NCI-H510A treated with DMSO at 0.1 percent for 48 hours (cell line): ENCODE measurements at places on chromosomes 1 and 21.

DNA sequence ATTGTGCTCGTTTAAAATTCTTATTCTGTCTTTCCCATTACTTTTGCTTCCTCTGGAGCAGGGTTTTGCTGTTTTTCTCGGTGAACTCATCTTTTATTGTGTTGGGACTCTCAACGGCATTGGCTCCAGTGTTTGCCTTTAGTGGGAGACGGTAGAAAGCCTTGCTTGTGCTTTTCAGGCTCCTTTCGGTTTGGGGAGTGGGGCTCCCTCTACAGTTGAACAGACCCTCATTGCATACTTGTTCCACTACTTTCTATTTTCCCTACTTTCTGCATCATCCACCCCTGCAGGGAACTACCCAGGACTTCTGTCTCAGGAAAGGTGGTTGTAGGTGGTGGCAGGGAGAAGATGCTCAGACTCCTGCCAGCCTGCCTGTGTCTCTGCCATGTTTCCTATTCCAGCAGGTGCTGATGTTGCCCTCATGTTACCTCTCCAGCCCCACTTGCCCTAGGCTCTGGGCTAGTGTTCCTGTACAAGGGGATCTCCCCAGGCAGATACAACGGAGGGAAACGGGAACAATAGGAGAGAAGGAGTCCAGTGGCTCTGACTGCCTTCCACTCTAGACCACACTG is 68.5 kb upstream of the ZBTB18 start:
- DNase-seq = no peak

DNA sequence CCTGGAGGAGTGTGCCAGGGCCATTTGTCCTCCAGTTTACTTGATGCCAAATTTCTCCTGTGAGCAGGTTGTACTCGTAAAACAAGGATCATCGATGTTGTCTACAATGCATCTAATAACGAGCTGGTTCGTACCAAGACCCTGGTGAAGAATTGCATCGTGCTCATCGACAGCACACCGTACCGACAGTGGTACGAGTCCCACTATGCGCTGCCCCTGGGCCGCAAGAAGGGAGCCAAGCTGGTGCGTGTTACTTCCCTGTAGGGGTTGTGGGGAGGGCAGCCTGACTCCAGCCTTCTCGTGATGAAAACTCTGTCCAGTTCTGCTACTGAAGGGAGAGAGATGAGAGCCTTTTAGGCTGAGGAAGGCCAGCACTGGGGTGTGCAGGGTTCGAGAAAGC is 2.2 kb downstream of the RPS8 start:
- DNase-seq = no peak

GRCh38 chr1:67460676-67461500 is 30.7 kb upstream of the SERBP1 start:
- no peak for DNase-seq

DNA sequence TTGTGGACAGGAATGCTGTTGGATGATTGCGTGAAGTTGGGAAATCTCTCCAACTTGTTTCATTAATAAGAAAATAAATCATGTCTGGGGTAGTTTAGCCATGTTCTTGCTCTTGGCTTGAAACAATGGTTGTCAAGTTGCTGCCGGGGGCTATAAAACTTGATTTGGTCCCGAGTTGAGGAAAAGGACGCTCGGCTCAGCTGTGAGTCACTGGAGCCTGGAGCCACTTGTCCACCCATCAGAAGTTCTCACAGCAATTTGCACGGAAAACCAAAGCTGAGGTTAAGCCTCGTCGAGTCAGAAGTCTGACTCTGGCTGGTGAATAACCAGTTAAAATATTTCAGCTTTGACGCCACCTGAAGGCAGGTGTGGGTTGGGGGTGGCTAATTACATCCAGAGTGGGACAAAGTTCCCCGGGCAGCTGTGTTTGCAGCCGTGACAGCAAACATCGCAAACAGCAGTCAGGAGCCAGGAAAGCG is 19.7 kb upstream of the RIPK4 start:
- peak; percentile 47 for DNase-seq

GRCh38 chr1:115951560-115951959 is 24.8 kb upstream of the SLC22A15 start:
- no peak for DNase-seq

GRCh38 chr1:111470596-111470995 is 3.2 kb upstream of the C1orf162 start:
- no peak for DNase-seq

- DNase-seq = peak; percentile 63
Observed at GRCh38 chr1:207962716-207963426, 51.9 kb upstream of the CD34 start.

- no peak for DNase-seq
Observed at GRCh38 chr1:20540281-20540680, 12.1 kb upstream of the FAM43B start.

- DNase-seq = no peak
Observed at GRCh38 chr1:231392389-231393131, 29.5 kb downstream of the EGLN1 start.

- no peak for DNase-seq
Observed at GRCh38 chr1:65003316-65003664, 36.9 kb upstream of the JAK1 start.

- DNase-seq = no peak
Observed at GRCh38 chr1:67750691-67751054, 65.7 kb downstream of the GADD45A start.

DNA sequence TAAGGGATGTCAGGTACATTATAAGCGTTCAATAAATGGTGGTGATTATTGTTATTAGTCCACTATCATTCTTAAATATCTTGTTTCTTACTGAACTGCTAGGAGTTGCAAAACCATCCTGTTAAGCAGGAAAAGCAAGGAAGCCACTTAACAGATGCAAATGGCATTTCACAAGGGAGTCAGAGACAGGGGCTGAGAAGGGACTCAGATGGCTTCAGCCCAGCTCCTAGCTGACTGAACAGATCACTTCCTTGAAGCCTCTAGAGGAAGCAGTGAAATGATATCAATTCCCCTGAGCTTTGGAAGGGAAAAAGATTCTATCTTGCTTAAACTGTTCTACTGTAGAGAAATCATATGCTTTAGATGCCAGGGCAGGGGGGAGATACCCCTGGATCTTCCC is 151.5 kb downstream of the ST6GALNAC5 start:
- no peak for DNase-seq

DNA sequence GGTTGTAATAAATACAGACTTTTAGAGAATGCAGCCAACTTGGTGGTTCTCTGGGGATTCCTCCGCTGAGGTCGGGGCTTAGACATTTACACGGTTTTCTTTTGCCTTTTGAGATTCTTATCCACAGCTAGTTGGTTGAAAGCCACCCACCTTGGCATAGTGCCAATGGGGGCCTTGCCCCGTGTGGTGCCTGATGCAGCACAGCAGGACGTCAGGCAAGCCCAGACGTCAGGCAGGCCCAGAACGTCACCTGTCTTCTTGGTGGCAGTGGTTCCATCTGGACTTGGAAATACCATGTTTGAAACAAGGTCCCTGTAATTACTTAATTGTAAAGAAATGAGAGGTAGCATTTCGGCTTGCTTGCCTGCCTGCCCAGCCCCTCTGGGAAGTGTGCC is 78.5 kb downstream of the GALNT2 start:
- DNase-seq = peak; percentile 21

DNA sequence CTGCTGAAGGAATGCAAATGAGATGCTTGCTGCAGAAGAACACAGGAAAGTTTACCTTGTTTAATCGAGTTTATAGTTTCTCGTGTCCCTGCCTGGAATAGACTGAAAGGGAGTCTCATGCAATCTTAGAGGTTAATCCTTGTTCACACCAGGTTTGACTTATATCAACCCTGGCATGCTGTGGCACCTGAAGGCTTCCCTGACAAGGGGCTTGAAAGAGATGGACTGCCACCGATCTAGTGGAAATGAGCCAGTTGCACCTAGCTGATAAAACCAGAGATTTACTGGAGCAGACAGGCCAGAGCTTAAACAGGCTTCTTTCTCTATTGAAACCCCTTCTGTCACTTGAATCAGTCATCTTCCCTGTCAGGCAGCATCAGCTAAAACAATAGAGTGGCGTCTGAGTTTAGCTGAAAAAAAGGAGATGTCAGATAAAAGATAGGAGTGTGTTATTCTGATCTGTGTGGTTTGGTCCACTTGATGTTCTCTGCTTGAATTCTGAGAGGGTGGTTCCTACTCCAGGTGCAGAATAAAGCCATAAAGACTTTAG is 349.7 kb downstream of the RWDD3 start:
- DNase-seq = peak; percentile 40

- peak; percentile 8 for DNase-seq
Observed at GRCh38 chr1:209601809-209602657, 18.5 kb downstream of the CAMK1G start.

GRCh38 chr1:12015001-12015491 is 4.3 kb upstream of the MIIP start:
- no peak for DNase-seq

GRCh38 chr1:85454214-85454613 is 10.7 kb downstream of the DDAH1 start:
- DNase-seq = no peak

DNA sequence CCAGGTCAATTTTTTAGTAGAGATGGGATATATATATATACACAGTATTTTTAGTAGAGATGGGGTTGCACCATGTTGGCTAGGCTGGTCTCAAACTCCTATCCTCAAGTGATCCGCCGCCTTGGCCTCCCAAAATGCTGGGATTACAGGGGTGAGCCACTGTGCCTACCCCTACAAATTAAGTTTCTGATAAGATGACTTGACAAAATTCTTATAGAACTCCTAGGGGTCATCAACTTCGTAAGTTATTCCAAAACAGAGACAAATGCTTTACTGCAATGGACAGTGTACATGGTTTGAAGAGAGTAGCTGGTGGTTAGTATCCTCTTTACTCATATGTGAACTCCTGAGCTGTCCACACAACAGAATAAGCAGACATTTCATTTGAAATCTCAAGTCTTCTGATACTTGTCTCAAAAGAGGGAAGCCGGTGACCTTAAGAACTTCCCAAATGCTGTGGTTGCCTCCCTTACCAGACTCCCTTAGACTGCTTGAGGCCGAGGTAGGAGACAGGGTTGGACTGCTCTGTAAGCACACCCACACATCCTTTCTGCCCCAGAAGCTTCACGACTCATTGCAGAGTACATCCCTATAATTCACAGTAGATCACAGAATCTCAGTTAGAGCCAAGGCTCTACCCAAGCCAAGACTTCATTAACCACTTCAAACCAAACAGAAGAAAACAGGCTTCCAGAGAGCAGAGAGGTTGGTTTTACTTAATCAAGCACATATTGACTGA is 244.1 kb upstream of the IRF2BP2 start:
- no peak for DNase-seq

DNA sequence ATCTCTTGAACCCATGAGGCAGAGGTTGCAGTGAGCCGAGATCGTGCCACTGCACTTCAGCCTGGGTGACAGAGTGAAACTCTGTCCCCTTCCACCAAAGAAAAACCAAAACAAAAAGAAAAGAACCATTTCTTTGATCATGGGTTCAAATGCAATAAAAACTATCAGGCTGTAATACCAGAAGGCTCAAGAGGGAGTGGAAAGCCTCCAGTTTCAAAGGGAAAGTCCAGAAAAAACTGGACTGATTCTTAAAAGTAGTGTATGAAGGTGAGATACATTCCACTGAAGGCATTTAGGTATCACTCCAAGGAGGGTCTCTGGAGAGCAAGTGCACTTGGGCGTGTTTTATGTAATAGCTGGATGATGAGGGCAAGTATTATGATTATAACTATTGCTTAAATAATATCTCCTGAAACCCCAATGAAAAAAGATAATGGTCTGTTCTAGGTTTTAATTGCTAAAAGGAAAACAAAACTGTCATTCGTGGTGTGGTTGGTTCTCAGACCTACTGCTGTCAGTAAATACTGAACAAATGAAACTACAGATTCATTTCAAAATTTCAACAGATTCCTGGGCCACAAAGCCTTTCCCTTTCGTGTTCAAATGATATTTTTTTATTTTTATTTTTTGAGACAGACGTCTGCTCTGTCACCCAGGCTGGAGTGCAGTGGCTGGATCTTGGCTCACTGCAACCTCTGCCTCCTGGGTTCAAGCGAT is 6.0 kb upstream of the CAMTA1 start:
- no peak for DNase-seq

GRCh38 chr1:69863704-69864103 is 296.0 kb downstream of the LRRC7 start:
- DNase-seq = no peak

DNA sequence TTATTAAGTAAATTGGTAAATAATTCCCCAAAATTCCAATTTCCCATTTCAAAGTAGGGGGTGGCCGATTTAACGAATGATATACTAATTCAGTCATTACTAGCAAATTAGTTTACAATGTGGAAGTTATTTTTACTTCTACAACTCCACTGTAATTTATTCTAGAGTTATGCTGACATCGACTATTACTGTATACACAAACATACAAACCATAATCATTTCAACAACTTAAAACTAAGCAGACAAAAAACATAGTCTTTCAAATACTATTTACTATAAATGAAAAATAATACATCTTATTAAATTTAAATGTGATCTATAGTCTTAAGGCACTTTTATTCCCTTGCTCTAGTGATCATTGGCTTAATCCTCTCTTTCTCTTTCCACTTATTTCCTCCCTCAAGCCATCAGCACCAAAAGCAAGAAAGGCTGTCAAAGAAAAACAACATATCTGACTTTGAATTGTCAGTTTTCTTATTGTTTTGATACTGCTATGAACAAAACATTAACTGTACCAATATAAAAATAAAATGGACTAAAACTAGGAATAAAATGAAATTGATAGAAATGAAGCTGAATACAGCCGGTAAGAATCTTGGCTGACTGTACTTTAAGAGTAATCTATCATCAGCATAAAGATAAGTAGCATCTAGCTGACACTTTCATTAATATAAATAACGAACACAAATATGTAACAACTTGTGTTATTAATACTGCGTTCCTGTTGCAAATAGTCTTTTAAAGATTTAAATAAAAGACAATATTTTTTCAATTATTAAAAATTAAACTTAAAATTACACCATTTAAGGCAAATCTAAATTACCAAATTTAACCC is 4.1 kb downstream of the CDC42BPA start:
- DNase-seq = no peak

GRCh38 chr1:21447311-21447710 is 7.4 kb downstream of the NBPF3 start:
- DNase-seq = no peak

GRCh38 chr1:68633141-68633919 is 136.4 kb upstream of the DEPDC1 start:
- no peak for DNase-seq

- no peak for DNase-seq
Observed at GRCh38 chr1:115280064-115280463, 58.0 kb downstream of the NGF start.

DNA sequence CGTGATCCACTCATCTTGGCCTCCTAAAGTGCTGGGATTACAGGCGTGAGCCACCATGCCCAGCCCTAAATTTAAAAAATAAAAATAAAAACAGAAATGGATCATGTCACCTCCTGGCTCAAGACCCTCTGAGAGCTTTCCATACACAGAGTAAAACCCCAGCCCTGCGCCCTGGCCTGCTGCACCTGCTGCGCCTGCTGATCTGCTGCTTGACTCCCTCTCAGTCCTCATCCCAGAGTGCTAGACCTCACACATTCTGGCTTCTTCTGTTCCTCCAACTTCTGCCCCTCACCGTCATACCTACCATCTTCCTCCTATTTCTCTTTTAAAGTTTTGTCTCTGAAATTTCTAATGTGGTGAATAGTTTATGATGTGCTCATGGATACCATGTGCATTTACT is 42.7 kb upstream of the DIPK1A start:
- DNase-seq = no peak
